ENCODE measurements at places on chromosomes 5 and 9. TPM values are rescaled to one million over a fixed set of nuclear protein-coding genes. Genes with fewer than 3 reads are reported as not detected.

The RNF44 gene
- 299 TPM for polyA plus RNA-seq

The GABRA6 gene
- not detected for polyA plus RNA-seq

The PCDHB12 gene
- polyA plus RNA-seq: not detected

The PCDHA7 gene
- 0.03 TPM for polyA plus RNA-seq

The BTNL3 gene
- polyA plus RNA-seq: not detected

The TAS2R1 gene
- not detected for polyA plus RNA-seq

The TAF1L gene
- polyA plus RNA-seq: not detected

The COL15A1 gene
- polyA plus RNA-seq: not detected

The FAM151B gene
- polyA plus RNA-seq: not detected

The SOX30 gene
- polyA plus RNA-seq: 0.23 TPM

The MAML1 gene
- polyA plus RNA-seq: 9.0 TPM

The TSSK1B gene
- polyA plus RNA-seq: not detected

The SNX24 gene
- 1.1 TPM for polyA plus RNA-seq

The RANBP17 gene
- not detected for polyA plus RNA-seq

The RAB3C gene
- not detected for polyA plus RNA-seq

The FAM163B gene
- not detected for polyA plus RNA-seq

GRCh38 chr5:50744776-50745175 is 78.3 kb downstream of the PARP8 start:
- DNase-seq: peak; percentile 34

GRCh38 chr9:130833031-130833990 is 1.7 kb upstream of the ABL1 start:
- DNase-seq: no peak

DNA sequence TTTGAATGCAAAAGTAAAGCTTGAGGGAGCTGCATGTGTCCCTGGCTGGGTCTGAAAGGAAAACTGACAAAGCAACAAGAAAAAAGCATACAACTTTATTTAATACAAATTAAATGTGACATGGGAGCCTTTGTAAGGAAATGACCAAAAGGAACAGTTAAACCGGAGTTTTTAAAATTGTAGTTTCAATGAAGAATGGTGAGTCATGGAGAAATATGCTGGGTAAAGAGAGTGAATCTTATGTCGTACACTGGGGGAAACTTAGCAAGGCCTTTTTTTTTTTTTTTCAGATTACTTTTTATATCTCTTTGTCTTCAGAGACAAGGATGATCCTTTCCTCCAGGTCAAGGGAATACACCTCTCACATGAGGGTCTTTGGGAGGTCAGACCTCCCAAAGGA is 50.1 kb upstream of the FBXL17 start:
- no peak for DNase-seq

DNA sequence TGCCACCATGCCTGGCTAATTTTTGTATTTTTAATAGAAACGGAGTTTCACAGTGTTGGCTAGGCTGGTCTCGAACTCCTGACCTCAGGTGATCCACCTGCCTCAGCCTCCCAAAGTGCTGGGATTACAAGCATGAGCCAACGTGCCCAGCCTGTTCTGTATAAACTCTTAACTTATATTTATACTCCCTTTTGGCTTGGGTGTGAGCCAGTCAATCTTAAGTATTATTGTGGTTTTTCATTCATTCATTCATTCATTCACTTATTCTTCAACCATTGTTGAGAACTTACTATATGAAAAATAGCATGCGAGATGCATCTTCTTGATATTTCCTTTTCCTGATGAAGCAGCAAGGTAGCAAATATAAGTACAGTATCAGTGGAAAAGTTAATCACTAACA is 132.9 kb downstream of the ADGRV1 start:
- DNase-seq: no peak

- peak; percentile 9 for DNase-seq
Measured at GRCh38 chr5:81400375-81400774, 6.4 kb upstream of the ACOT12 start.

- DNase-seq: no peak
Measured at GRCh38 chr9:82558346-82558745, 504.6 kb downstream of the RASEF start.

DNA sequence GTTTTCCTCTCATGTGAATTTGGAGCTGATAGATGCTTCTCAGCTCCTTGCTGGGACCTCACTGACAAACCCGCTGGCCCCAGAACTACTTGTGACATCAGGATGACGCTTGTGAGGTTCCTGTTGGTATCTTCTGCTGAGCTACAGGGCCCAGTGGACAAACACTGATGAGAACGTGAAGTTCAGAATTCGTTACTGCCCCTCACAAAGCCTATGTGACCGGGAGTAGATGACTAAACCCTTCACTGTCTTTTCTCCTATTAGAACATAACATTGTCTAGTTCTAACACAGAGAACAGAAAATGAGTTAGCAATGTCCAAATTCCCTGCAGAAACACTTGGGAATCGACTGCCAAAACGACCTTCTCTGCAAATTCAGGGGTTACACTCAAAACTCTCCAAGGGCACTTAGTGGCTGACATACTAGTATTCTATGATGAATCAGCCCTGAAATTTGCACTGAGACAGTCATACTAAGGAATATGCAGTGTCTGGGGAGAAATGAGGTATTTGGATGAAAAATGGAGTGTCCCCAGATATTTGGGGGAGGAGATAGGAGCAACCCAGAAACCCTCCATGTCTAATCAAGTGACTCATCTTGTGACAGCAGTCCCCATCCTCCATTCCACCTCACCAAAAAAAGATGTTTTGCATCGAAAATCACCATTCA is 143.2 kb upstream of the TRIM32 start:
- no peak for DNase-seq

- no peak for DNase-seq
Measured at GRCh38 chr5:57102905-57103255, 71.0 kb upstream of the GPBP1 start.

DNA sequence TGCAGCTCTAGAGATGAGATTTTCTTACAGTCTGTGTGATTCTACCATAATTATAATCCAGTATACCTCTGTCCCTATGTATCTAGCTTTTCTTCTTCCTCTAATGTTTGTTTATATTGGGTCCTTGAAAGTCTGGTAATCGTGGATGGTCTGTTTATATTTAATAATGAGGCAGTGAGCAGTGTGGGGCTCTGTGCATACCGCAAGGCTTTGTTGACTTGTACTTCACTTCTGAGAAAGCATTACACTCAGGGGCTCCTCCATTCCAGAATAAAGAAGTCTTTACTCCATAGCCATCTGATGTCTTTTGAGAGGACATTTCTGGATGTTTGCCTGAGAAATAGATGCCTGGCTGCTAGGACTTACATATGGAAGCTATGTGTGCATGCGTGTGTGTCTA is 4.5 kb upstream of the MPDZ start:
- no peak for DNase-seq

DNA sequence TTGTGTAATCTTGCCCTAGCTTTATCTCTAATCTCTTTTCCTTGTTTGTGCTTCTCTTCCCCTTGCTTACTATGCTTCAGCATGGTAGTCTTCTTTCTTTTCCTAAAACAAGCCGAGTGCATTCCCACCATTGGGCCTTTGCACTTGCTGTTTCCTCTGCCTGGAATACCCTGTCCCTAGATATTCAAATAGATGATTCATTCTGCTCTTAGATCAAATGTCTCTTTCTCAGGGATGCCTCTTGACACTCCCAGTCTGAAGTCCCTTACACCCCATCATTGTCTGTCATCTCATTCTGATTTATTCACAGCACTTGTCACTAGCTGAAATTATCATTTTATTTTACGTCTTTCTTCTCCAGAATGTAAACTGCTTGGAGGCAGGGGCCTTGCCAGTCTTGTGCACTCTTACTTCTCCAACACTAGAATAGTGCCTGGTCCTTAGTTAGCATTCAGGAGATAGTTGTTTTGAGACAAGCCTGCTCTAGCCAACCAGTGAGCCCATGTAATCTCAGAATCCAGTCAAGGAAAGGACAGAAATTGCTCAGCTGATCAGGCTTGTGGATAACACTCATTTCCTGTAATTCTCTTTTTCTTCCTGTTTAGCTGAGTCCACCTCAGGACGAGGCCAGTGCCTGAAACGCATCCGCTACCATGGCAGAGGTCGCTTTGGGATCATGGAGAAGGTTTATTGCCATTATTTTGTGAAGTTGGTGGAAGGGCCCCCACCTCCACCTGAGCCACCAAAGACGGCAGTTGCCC is 25.4 kb downstream of the MRPL22 start:
- DNase-seq: no peak

GRCh38 chr9:35905912-35906679 is at the start of gene HRCT1:
Gene HRCT1, plus strand, starts transcription at chr9:35906202. Its CDS starts 86 bp downstream, at chr9:35906288.
- no peak for DNase-seq

- DNase-seq: no peak
Measured at GRCh38 chr5:58273711-58274110, 186.2 kb downstream of the PLK2 start.

- DNase-seq: no peak
Measured at GRCh38 chr9:87891754-87892153, 9.1 kb downstream of the SPATA31E1 start.

- no peak for DNase-seq
Measured at GRCh38 chr9:18568973-18569372, 95.0 kb downstream of the ADAMTSL1 start.

DNA sequence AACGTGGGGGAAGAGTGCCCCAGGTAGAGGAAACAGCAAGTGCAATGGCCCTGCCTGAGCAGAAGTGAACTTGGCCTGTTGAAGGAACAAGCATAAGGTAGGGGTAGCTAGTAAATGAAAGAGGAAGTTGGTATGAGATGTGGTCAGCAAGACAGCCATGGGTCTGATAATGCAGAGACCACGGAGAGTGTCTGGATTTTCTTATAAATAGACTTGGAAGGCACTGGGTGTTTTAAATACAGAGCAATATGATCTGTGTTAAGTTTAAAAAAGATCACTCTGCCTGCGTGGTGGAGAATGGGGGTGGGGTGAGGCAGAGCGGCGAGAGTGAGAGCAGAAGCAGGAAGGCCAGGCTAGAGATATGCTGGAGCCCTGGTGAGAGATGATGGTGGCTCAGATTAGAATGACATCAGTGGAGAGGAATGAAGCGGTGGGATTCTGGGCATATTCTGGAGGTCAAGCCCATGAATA is 4.2 kb downstream of the ADAM19 start:
- DNase-seq: peak; percentile 89

DNA sequence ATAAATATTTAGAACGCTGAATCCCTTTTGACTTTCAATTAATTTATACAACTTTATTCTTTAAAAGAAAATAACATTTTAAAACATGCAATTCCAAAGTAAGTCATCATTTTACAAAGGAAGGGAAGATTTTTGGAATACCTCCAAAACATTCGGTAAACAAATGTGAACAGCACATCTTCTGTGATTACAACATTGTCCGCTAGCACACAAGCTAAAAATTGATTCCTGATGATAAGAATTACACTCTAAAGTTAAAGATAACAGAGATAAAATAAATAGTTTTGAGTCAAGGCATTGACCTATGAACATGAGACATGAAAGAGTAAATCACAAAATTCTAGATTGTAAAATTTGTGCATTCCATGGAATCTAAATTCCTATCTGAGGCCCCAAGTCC is 56.2 kb upstream of the TRAF1 start:
- no peak for DNase-seq

- DNase-seq: no peak
Measured at GRCh38 chr9:118170032-118170955, 466.1 kb downstream of the TLR4 start.

DNA sequence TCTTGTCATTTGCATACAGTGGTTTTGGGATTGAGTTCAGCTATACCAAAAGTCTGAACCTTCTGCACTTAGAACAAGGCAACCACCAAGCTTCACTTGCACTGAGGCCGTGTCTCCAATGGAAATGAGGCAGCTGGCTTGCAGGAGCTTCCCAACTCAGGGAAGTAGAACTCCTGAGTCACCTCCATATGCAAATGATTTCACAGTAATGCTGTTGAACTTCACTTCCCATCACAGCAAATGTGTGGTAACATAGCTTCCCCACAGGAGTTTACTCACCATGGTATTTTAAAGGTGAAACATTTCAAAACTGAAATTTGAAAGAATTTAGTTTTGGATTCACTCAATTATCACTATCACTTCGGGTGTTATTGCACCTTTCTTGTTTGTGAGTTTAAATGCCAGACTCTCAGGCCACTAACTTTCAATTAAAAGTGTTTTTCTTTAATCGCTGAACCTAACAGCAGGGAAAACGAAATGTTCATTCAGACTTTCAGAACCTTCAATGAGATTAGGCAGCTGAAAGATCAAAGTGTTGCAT is 9.0 kb downstream of the CD274 start:
- DNase-seq: no peak

- no peak for DNase-seq
Measured at GRCh38 chr9:28050941-28051340, 477.7 kb upstream of the C9orf72 start.

DNA sequence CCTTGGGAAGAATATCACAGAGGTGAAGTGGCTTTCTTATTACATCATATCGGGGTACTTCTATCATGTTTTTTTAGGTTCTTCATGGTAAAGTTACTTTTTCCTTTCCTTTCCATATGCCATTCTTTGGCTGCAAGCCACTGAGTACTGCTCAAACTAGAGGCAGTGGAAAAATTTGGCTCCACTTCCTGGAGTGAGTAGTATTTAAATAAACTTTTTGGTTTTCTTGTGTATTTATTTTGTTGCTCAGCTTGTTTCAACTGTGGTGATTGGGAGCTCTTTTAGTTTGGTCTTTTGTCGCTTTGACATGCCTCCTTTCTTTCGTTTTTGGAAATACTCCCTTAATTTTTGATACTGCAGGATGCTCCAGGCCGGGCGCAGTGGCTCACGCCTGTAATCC is 69.8 kb downstream of the WDR70 start:
- DNase-seq: no peak

GRCh38 chr9:124771867-124772679 is 962 bp upstream of the NR6A1 start:
- DNase-seq: peak; percentile 70

DNA sequence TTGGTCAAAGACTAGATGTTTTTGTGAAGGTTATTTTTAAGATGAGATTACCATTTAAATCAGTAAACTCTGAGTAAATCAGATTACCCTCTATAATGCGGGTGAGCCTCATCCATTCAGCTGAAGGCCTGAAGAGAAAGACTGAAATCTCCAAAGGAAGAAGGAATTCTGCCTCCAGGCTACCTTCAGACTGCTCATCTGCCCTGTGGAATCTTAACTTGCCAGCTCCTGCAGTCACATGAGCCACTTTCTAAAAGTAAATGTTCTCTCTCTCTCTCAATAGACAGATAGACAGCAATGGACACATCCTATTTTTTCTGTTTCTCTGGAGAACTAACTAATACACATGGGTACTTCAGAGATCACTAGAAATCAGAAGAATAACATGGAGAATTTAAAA is 182.8 kb downstream of the CFAP90 start:
- no peak for DNase-seq

DNA sequence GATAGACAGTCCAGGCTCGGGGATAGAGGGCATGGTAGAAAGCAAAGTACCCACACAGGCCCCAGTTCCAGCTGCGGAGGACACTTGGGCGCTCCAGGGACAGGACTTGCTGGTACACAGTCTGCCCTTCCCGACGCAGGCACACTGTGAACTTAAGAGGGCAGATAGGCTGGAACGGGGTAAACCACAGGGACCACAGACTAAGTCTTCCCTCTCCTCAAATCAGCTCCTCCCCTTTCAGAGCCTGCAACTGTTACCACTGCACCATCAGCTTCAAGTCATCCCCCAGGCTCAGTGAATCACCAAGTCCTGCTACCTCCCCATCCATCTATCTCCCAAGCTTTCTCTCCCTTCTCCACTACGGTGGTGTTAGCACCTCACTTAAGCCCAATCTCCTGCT is 7.3 kb downstream of the GBA2 start:
- DNase-seq: no peak

- no peak for DNase-seq
Measured at GRCh38 chr9:14780251-14780650, 57.7 kb upstream of the CER1 start.

Measured in B cell (primary cell).